ENCODE measurements at places on chromosomes 5 and 9.

DNA sequence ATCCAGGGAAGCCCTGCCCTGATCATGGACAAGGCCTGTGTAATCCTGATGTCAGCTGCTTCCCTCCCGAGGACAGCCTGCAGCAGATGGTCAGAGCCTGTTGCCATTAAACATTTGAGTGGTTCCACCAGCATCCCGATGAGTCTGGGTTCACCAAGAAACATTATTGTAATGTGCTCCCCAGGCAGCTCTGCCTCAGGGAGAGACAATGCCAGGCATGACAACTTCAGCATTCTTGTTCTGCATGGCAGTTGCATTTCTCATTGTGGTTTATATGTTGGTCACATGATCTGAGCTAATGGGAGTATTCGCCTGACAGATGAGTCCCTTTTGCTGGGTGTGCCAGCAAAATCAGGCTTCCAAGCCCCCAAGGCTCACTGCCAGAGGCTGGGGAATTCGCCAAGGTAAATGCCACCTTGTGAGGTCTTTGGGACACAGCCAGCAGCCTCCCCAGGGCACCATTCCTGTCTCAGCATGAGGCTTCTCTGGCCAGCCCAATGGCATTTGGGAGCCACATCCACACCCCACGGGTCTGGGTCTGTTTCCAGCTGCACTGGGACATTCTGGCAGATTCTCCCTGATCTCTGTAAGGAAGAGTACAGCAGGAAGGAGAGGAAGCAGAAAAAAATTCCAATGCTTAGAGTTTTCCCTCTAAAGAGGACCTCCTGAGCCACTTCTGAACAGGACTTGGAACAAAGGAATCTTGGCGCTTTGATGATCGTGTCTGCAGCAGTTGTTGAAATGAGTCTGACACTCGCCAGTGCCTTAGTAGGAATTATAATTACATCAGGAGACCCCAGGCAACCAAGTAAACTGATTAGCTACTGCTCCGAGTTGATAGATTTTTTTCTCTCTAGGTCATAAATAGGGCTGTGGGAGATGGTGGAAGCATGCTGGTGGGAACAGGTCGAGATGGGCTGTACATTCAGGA is 18.7 kb downstream of the KCNIP1 start:
- DNase-seq: no peak

GRCh38 chr5:163867324-163867723 is 361.9 kb downstream of the MAT2B start:
- no peak for DNase-seq

DNA sequence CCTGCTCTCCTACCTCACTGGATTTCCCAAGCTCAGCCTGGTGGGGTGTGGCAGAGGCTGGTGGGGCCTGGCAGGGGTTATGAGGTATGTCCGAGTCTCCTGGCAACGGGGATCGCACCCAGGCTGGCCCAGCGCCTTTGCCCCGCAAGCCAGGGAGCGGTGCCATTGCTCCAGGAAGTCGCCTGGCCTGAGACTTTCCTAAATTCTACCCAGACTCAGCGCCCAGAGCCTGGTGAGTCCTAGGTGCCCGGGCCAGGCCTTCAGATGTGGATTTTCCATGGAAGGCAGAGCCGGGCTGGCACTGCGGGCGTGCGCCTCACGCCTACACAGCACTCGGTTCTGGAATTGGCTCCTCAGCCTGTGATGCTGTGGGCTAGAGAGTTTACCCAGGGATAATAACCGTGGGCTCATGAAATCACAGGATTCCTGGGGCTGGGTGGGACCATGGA is 155.4 kb upstream of the COL5A1 start:
- DNase-seq: no peak

DNA sequence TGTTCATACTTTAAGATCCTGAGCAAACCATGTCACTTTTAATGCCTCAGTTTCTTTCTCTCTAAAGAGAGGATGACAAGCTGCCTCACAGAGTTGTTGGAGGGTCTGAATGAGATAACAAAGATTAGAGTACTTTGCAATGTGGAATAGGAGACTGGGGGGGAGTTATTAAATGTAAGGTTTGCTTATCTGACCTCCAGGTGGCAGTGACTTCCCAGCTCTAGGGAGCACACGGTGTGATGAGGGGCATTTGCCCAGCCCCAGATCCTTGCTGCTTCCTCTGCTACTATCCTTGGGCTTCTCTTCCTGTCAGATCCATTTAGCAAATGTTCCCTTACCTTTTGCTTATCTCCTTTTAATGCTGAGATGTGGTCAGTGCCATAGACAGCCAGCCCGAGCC is 30.7 kb downstream of the ENHO start:
- DNase-seq: no peak

GRCh38 chr5:94575196-94575595 is 43.2 kb downstream of the KIAA0825 start:
- no peak for DNase-seq

- no peak for DNase-seq
Observed at GRCh38 chr9:78821126-78821822, 524.3 kb downstream of the PSAT1 start.

DNA sequence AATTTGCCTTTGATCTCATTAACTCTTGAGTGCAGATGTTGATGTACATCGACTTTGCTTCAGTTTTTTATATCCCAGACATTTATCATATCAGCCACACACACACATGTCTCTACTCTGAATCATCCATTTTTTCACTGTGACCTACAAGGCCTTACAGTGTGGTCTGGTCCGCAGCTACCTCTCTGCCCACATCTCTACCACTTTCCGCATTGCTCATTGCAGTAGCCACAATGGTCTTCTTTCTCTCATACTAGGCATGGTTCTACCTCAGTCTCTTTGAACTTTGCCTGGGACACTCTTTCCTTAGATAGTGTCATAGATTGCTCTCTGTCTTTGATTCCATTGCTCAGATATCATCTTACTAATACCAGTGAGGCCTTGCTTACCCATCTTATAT is 87.9 kb upstream of the FSD1L start:
- DNase-seq: no peak

GRCh38 chr5:100746730-100747129 is 156.4 kb downstream of the ST8SIA4 start:
- no peak for DNase-seq

DNA sequence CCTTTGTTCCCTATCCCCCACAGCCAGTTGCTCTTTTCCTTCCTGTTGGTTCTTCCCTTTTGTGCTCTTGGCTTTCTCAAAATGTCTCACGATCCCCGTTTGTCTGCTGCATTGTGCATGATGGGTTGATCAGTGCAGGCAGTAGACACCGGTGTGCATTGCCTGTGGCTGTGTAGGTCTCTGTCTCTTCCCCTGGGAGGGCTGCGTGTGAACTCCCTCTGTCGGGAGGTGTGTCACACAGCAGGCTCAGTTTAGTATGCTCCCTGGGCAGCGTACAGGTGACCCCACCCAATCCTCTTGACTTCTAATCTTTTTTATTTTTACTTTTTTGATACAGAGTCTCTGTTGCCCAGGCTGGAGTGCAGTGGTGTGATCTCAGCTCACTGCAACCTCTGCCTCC is 265.3 kb downstream of the FSTL4 start:
- no peak for DNase-seq

DNA sequence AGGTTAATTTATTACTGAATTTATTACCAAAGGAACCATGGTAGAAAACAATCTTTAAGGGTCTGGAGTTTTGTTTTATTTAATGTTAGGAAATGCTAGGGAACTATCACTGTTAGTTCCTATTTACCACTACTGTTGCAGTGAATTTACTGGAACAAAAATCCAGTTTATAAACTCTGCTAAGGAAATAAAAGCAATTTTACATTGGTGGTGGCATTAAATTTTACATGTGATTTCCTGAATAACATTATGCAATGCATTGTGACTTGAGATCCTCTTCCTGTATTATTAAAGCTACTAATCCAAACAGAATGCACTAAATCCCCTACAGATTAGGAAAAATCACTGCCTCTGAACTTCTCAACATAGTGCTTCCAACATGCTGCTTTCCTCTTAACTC is 599.5 kb upstream of the PTGER4 start:
- DNase-seq: no peak

DNA sequence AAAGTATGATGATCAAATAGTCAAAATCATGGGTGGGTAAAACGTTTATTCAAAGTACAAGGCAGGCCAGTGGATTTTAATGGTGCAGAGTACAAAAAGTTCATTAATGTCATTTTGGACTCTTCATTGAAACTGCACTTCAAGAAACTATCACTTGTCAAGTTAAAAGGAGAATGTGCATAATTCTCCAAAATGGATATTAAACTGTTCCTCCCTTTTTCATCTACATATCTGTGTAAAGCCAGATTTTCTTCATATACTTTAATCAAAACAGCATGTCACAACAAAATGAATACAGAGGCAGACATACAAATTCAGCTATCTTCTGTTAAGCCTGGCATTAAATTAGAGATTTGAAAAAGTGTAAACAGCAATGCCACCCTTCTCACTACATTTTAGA is 401.6 kb downstream of the NR2F1-AS1 start:
- no peak for DNase-seq

DNA sequence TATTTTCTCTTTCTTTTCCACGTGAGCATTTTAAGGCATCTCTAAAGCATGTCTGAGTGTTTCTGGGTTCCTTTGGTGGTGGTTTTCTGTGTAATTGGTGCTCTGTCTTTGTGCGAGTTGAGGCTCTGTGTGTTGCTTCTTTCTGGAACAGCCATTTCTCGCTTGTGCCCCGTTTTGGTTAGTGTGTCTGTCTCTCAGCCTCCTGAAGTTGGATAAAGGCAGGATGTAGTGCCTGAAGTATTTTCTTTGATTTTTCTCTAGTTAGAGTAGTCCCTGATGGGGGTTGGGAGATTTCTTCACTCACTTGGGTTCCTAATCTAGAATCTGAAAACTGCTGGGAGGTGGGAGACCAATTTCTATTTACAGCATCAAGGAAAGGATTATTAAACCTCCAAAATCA is 129.7 kb upstream of the TMEM161B start:
- DNase-seq: no peak

DNA sequence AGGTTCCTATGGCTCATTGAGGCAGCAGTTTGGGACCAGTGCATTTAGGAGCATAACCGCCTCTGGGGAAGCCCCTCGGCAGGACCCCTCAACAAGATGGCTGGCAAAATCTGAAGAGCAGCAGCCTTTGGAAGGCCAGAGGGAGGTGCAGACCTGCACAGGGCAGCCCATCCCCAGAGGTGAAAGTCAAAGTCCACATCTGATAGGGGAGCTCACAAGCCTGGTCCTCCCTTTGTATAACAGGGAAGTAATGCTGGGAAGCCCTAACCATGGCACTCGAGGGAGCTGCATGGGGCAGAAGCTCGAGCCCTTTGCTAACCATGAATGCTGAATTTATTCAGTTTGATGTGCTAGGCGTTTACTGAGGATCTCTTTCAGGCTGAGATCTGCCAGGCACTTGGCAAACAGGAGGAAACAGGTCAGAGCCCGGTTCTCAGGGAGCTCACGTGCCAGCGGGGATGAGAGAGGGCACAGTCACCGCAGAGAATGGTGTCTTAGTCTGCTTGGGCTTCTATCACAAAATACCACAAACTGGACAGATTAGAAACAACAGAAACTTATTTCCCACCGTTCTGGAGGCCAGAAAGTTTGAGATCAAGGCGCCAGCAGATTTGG is 114.1 kb downstream of the GABBR2 start:
- DNase-seq: no peak

GRCh38 chr5:71894091-71894490 is 175.0 kb downstream of the CARTPT start:
- DNase-seq: no peak

DNA sequence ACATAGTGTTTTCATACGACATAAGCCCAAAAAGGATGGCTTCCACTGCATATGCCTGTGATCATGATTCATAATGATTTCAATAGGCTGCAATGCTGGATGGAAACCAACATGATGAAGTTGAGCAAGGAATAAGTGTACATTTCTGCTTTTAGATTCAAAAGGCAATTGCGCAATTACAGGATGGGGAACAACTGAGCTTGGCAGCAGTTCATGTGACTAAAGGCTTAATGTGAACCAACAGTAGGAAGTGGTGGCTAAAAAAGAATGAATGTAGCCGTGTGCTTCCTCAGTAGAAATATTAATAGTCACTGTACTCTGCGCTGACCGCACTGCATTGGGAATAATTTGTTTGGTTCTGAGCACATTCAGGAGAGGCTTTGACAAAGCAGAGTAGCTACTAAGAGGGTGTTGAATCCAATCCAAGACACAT is 51.2 kb downstream of the SLC1A3 start:
- no peak for DNase-seq

DNA sequence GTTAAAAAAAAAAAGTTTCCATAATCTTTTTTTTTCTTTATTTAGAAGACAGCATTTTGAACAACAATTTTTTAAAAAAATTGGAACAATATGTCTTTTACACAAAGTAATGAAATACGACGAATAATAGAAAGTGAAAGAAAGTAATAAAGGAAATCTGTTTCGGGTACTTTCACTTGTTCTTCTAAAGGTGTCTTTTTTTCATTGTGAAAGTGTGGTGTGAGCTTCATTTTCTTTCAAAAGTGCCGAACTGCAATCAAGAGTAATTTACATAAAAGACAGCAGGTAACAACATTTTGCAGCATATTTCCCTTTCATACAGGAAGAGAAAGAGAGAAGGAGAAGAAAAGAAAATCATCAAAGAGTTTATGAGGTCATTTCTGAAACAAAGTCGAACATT is 159.7 kb upstream of the CDH12 start:
- no peak for DNase-seq

- DNase-seq: no peak
Observed at GRCh38 chr9:13929013-13929412, 384.9 kb downstream of the NFIB start.

- no peak for DNase-seq
Observed at GRCh38 chr5:96023518-96023917, 61.9 kb upstream of the ELL2 start.

GRCh38 chr5:18334949-18335348 is 700.7 kb downstream of the TAF11L14 start:
- no peak for DNase-seq

DNA sequence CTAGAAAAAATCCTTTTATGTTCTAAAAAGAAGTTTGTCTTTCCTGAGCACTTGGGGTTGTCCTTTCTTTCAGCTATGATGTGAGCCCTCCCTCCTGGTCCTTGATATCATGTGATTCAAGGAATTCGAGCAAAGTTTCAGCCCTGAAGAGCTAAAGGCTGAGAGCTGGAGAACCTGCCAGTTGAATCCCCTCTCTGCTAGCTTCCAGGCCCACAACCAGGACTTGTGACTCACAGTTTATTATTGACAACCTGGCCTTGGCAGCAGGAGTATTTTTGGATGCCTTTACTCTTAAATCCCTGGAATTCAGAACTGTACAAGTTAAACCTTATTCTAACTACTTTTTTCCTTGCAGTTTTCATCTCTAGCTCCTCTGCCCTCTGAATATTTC is 182.8 kb downstream of the SPOCK1 start:
- DNase-seq: no peak

- DNase-seq: no peak
Observed at GRCh38 chr5:171578049-171578828, 158.8 kb downstream of the FGF18 start.

DNA sequence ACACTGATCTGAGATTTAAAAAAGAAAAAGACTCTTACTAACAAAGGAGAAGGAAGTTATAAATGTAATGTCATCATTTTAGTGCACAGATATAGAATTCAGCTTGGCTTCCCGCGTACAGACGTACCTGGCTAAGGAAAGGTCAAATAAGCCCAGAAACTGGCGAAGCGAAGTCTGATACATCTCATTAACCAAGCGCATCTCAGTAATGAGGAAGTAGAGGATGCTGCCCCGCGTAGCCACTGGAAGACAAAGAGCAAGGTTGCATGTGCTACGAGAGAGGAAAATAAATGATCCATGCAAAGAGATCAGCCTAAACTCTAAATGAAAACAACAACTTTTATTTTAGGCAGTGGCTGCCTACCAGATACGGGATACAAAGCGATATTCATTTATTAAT is 208.8 kb downstream of the DNAH5 start:
- no peak for DNase-seq

Data from NCI-H187 treated with DMSO at 0.1 percent for 48 hours (cell line).